ENCODE measurements at places on chromosomes 16 and 17.

GRCh38 chr17:35089586-35090296 lies 26.2 kb upstream of the RFFL start:
- DNase-seq: no peak

GRCh38 chr17:61687769-61688168 lies 96.8 kb upstream of the NACA2 start:
- no peak for DNase-seq

GRCh38 chr16:89026121-89026612 lies 49.2 kb upstream of the CBFA2T3 start:
- DNase-seq: no peak

GRCh38 chr17:27553019-27553511 lies 77.9 kb upstream of the LGALS9 start:
- no peak for DNase-seq

DNA sequence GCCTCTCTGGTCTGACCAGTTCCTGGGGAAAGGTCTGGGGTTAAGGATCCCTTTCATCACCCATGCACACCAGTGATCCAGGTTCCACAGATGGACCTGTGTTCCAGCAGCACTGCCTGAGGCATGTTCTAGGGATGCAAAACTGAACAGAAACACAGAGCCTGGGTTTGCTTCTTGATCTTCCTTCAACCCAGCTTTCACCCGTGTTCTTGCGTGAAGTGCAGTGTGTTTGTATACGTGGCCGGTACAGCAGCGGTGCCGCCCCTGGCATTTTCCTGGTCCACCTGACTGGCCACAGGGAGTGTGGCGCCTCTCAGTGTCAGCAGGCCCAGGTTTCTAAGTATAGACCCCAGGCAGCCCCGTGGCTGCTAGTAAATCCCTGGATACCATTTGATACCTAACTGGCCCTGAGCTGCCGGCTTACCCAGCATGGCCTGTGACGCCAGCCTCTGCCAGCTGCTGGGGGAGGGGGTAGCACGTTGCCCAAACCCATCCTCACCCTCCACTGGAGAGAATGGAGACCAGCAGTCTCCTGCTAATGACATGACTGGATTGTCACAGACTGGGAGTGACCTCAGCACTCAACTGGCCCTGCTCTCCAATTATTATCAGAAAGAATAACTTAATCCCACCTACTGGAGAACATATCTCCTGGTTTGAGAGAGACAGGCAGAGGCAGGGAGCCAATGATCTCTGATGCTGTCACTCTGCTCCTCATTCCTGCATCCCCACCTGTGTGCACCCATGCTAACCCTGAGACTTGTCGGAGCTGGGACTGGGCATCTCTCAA lies 59.2 kb upstream of the LGALS9 start:
- DNase-seq: no peak

DNA sequence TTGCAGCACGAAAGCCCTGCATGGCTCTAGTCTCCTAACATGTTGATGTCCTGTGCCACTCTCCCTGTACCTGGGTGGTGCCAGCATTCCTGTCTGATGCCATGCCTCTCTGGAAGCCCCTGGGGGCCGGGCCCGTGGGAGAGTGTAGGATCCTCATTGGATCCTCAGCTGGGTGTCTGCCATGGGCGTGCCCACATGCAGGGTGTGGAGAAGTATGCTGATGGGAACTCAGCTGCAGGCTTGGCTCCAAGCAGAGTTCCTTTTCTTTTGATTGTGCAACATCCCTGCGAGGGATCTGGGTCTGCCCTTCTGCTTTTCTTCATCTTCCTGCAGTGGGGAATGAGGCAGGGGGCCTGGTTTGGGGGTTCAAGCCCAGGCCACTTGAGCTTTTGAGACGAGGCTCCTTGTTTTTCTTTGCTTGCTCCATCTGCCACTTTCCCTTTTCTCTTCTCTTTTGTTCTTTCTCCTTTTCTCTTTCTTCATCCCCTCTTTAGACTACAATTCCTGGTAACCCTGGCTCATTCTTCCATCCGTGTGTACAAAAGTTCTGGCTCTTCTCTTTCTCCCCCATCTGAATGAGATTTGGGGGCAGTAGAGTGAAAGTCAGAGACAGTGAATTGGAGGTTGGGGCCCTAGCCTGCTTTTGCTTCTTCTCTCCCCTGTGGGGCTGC lies 32.9 kb downstream of the KSR1 start:
- no peak for DNase-seq

DNA sequence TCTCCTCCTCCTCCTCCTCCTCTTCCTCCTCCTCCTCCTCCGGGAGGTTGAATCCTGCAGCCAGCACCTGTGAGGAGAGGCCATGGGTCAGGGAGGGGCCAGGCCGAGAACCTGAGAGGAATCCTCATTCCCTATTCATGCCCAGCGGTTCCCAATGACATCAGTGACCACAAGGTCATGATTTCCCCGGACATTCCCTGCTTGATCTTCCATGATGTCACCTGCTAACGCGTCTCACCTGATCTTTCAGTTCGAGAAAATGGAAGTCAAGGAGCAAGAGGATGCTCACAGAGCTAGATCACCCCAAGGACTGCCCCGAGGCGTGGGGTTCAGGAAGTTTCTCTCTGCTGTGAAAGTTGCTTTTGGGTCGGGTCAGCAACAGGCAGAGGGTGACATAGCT lies 5.4 kb downstream of the APOBR start:
- DNase-seq: no peak

GRCh38 chr16:56788435-56788834 lies 58.5 kb downstream of the NUP93 start:
- DNase-seq: no peak

DNA sequence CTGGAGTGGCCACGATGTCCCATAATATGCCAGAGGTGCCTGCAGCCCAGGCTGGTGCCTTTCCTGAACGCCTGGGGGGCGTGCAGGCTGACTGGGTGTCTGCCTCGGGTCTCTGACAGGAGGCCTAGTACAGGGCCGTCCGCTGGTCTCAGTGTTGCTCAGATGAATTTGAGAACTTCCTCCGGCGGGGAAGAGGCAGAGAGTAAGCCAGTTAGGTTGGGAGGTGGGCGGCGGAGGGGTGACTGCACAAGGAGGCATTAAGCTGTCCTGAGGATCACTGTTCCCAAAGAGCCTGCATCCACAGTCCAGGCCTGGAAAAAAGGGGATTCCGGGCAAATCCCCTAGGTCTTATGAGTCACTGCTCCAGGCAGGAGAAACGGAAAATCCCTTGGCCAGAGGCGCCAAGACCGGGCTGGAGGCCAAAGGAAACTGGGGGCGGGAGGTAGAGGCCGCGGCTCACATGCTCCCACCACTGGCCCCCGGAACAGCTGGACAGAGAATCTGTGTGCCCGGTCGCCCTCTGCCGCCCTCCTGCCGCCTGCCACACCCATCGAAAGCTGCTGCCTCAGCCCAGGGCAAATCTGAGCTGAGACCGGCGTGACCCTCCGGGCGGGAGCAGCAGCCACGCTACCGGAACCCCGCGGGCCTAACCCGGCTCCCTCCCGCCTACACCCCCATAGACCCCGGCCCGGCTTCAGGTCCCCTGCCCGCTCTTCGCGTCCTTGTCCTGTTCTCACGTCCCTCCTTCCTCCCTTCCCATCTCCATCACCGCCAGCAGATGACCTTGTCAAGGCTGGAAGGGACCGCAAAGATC lies 1.2 kb downstream of the TRIM47 start:
- peak; percentile 36 for DNase-seq

- no peak for DNase-seq
Observed at GRCh38 chr17:49741009-49741691, 22.8 kb downstream of the FAM117A start.

DNA sequence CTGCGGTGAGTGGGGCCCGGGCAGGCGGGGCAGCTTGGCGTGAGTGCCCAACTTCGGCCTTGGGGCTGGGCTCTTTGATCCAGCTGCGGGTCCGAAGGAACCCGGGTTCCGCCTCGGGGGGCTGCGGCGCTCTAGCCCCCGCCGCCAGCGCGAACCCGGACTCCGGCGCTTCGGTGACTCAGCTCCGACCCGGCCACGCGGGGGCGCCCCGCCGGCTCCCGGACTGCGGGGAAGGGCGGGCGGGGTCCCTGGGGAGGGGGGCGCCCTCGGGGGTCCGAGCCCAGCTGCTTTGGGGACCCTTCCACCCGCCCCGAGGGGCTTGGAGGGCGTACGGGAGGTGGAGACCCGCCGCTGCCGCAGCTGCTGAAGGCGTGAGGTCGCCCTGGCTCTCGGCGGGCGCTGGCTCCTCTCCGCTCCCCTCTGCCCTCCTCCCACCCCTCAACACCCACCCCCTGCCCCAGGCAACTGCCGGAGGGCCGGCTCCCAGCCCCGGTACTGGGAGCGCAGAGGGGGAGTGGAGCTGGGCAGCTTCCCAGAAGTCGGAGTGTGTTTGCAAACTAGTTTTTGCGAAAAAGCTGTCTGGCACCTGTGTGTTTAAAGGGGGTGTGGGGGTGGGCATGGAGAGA lies 516 bp downstream of the CPNE2 start:
- no peak for DNase-seq

GRCh38 chr17:8668176-8668740 lies 37.7 kb upstream of the MYH10 start:
- DNase-seq: no peak

- DNase-seq: no peak
Observed at GRCh38 chr16:81610144-81610842, 165.7 kb downstream of the CMIP start.

DNA sequence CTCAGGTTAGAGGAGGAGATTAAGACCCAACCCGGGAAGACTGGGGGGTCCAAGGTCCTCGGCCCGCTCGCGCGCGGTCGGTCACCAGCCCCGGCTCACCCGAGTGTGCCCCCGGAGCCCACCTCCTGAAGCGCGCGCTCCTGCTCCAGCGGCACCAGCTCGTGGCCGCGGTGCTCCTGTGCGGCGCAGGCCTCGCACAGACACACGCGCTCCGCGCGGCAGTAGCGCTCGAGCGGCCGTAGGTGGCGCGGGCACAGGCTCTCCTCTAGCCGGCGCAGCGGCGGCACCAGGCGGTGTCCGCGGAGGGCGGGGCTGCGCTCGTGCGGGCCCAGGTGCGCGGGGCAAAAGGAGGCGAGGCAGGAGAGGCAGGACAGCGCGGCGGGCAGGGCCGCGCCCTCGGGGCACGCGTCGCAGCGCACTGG lies 618 bp downstream of the TRIM47 start:
- DNase-seq: peak; percentile 72

DNA sequence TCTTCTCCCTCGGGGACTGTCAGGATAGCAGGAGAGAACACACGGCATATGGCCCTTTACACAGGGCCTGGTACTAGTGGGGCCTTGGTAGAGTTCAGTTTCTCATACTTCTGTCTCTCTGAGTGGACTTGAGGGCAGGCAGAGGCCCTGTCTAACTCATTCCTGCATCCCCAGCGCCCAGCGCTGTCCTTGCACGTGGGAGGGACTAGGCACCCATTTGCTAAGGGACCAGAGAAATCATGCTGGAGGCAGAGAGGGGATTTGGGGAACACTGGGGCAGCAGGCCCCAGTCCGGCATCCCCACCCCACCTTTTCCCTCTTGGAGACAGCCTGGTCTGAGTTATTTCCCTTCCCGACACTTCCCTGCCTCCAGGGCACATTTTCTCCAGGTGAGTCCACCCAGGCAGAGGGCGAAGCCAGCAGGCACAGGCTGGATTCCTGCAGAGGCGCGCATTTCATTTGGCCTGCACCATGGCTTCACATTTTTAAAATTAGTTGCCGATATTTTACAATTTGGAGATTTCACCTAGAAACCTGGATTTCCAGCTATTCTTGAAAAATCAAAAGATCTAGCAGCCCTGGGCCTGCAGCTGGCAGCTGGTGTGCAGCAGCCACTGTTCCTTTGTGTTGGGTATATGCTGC lies 9.7 kb upstream of the NKD1 start:
- DNase-seq: peak; percentile 27

- no peak for DNase-seq
Observed at GRCh38 chr17:48001197-48001596, 30.3 kb downstream of the CDK5RAP3 start.
